ENCODE measurements at places on chromosomes 16 and 17. TPM values are rescaled to one million over a fixed set of nuclear protein-coding genes. Genes with fewer than 3 reads are reported as not detected.

Gene HOXB3
- total RNA-seq, result 7.9 TPM

Gene SMTNL2
- total RNA-seq, result not detected

DNA sequence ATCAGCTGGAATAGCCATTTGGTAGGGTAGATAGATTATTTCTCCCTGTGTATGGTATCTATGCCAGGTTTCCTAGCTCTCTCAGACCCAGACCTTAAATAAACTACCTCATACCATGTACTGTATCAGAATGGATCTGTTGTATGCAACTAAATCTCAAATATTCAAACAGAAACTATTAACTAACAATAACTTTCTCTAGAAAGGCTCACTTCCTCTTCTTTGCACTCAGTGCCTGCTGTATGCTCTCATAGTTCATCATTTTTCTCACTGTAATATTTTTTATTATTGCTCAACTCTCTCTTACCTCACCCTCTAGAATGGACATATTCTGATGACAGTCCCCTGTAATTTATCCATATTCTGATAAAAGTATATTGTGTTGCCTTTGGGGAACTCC is 182.4 kb downstream of the TOX3 start:
- DNase-seq, result no peak

Gene CD300LG
- not detected for total RNA-seq

DNA sequence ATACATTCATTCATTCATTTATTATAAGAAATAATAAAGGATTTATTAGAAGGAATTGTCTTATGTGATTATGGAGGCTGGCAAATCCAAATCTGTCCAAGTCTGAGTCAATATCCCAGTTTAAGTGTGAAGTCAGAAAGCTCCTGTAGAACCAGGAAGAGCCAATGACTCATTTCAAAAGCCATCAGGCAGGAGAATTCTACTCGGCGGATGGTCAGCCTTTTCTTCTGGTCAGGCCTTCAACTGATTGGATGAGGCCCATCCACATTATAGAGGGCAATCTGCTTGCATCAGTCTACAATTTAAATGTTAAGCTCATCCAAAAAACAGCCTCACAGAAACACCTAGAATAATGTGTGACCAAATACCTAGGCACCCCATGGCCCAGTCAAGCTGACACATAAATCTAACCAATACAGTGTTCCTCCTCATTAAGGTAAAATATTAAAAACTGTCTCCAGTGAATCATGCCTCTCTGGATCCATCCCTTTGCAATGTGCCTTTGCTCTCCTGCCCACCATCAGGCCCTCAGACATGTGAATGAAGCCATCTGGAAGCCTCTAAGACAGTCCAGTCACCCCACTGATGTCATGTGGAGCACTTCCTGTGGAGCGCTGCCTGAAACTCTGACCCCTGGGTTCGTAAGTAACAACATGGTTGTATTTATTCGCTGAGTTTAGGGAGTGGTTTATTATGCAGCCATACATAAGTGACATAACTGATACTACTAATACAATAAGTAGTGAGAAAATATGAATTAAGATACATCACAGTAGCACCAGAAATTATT is 69.2 kb upstream of the WSB1 start:
- peak; percentile 15 for DNase-seq

GRCh38 chr17:56141046-56141839 is 12.0 kb upstream of the ANKFN1 start:
- DNase-seq, result no peak

Gene ERN1
- 6.0 TPM for total RNA-seq

GRCh38 chr17:32566303-32566702 is 79.5 kb downstream of the CDK5R1 start:
- DNase-seq, result no peak

Gene GP1BA
- not detected for total RNA-seq

Gene WFIKKN2
- total RNA-seq, result not detected

GRCh38 chr17:6927290-6928126 is 68.3 kb upstream of the ALOX12 start:
- peak; percentile 53 for DNase-seq

- no peak for DNase-seq
Observed at GRCh38 chr16:87979352-87979751, 28.1 kb downstream of the BANP start.

GRCh38 chr17:13537871-13538643 is 63.7 kb downstream of the HS3ST3A1 start:
- no peak for DNase-seq

GRCh38 chr17:78163881-78164747 is 4.3 kb upstream of the SYNGR2 start:
- DNase-seq, result no peak

GRCh38 chr16:31860508-31860907 is 13.1 kb upstream of the ZNF267 start:
- no peak for DNase-seq

- DNase-seq, result no peak
Observed at GRCh38 chr16:29114574-29114973, 129.7 kb downstream of the LAT start.

DNA sequence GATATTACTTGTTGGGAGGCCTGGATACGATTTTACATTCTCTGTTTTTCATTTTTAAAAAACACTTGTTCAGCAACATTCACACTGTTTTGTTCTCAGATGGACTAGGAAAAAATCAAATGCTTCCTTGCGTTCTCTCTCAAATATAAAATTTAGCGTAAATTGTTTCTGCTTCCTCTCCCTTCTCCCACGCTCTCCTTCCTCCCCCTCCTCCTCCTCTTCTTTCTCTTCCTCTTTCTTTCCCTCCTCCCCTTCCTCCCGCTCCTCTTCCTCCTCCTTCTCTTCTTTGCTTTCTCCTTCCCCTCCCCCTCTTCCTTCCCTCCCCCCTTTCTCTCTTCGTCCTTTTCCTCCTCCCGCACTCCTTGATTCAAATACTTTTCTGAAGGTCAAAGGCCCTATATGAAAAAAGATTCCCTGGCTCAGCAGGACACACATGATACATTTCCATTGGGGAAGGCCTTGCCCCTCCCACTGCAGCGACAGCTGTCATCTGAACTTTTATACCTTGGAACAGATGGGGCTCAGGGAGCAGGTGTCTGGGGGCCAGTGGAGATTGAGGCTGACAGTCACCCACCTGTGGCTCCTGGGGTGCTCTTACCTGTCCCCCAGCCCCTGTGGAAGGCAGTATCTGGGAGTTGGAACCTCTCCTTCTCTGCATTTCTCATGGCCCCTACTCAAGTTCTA is 99.4 kb upstream of the SDK2 start:
- no peak for DNase-seq

GRCh38 chr17:66789093-66789492 is 45.8 kb upstream of the CACNG5 start:
- no peak for DNase-seq

GRCh38 chr16:73122604-73123391 is 74.9 kb upstream of the ZFHX3 start:
- peak; percentile 38 for DNase-seq

Gene PMFBP1
- total RNA-seq, result 0.68 TPM

Gene RPS15A
- 1,796 TPM for total RNA-seq

DNA sequence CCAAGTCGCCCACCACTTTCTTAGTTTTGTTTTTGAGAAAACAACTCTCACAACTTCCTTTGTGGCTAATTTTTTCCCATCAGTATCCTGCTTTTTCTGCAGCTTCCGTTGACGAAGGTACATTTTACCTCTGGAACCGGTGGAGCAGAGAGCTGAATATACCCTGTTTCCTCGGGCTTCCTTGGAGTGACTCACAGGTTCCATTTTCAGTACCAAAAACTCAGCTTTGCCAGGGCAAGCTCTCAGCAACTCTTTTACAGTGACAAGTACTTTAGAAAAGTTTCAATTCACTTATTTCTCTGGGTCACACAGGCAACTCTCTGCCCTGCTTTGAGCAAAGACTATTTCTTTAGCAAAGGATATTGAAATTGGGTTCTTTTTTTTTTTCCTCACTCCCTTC is 318.9 kb downstream of the SNX29 start:
- DNase-seq, result no peak

Gene KRT222
- total RNA-seq, result not detected

Gene TBX2
- 20.9 TPM for total RNA-seq

DNA sequence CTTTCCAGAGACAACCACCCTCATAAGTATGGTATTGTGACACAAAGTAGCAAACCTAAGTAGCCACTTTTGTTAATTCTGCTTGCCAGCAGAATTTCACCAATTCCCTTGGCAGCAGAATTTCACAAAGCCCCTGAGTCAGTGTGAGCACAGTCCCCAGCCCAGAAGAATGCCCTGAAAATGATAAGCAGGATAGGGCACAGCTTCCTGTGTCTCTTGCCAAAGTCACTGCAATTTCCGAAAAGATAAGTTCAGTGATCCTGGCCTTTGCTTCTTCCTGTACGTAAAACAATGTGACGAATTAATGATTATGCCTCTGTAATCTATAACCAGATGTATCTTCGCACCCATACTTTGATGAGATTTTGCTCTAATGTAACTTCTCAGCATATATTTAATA is 16.0 kb upstream of the WIPF2 start:
- DNase-seq, result no peak

- no peak for DNase-seq
Observed at GRCh38 chr16:81697616-81698309, 81.3 kb upstream of the PLCG2 start.

- no peak for DNase-seq
Observed at GRCh38 chr17:44867841-44868240, 20.2 kb downstream of the HIGD1B start.

- no peak for DNase-seq
Observed at GRCh38 chr17:1474402-1475189, 17.9 kb downstream of the MYO1C start.

- peak; percentile 74 for DNase-seq
Observed at GRCh38 chr17:66255112-66255511, 25.9 kb upstream of the APOH start.

Gene TBC1D26
- not detected for total RNA-seq

GRCh38 chr17:38716368-38717005 is 11.4 kb downstream of the MLLT6 start:
- no peak for DNase-seq

DNA sequence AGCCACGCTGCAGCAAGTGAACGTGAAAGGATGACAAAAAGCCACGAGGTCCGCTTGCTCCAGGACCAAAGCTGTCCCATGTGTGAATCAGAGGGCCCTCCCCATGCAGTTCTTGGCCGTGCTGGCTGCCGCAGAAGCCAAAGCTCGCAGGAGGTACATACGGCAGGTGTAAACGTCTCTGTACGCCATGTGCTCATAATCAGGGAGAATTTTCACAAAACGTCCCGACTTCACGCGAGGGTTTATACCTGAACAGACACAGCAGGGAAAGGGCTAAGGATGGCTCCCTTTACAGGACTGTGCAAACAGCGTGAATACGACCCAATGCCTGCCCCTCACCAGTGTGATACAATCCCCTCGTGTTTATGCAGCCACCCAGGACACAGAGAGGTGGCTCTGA is 25.3 kb downstream of the FBXO31 start:
- no peak for DNase-seq

- DNase-seq, result no peak
Observed at GRCh38 chr16:69893106-69893505, 58.0 kb upstream of the CLEC18A start.

Gene PRSS22
- total RNA-seq, result 0.72 TPM

Gene PPP1R27
- not detected for total RNA-seq

- no peak for DNase-seq
Observed at GRCh38 chr17:71113347-71113746, 944.0 kb downstream of the KCNJ2 start.

- DNase-seq, result no peak
Observed at GRCh38 chr16:26344240-26344776, 652.5 kb downstream of the HS3ST4 start.

DNA sequence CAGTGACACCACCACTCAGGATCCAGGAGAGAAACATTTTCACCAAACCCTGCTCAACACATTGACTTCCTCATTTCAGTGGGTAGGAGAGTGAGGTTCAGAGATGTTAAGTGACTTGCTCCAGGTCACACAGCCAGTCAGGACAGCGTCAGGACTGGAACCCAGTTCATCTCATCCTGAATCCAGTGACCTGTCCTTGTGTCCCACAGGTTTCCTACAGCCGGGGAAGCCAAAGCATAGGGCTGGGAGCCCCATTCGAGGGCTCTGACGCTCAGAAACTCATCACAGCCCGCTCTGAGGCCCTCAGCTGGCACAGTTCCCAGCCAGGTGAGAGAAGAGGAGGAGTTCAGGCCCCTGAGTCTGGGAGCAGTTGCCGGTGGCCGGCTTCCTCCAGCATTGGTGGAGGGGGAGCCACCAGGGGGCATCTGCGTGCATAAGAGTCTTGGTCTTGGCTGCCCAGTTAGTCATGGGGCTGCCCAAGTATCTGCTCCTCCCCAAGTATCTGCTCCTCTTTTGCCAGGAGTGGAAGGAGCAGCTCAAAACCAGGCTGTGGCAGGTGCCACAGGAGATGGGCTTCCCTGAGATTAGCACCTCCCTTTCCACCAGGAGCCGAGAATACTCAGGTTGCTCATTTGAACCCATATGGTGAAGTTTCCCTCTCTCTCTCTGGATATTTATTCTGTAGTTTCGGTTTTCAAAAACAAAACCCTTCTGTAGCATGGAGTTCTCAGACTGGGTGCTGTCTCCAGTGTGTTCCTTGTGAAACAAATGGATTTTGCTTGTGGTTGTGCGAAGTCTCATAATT is 56.0 kb downstream of the TNFRSF13B start:
- peak; percentile 53 for DNase-seq

Gene KCNJ18
- total RNA-seq, result not detected

DNA sequence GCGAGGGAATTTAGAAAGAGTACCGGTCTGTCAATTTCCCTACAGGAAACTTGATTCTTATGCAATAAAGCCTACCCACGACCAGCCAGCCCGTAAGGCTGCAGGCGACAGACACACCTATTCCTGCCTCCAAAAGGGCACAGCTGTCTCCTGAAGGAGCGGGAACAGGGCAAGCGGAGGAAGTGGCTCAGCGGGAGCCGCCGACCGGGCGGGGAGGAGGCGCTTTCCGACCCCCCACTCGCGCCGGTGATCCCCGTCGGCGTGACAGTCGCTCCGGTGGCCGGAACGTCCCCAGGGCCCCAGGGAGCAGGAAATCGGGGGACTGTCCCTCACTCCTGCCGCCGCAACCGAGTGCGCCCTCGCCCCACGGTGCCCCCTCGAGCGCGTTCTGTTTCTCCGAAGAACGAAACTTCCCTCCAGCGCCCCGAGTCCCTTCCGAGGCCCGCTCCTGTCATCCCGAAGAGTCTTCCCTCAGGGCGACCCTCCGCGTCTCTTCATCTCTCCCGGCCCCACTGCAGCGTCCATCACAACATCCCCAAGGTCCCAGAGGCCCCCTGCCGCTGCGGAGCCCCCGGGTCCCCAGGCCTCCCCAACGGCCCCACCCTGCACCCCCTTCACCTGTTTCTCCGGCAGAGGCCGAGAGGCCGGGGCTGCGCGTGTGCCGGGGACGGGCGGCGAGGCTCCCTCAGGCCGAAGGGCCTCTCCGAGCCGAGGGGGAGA is 421 bp downstream of the STAT3 start:
- peak; percentile 53 for DNase-seq

- DNase-seq, result no peak
Observed at GRCh38 chr17:58703137-58703915, 10.9 kb downstream of the RAD51C start.

Gene DRC7
- total RNA-seq, result not detected

GRCh38 chr16:81987706-81988105 is 23.6 kb downstream of the SDR42E1 start:
- no peak for DNase-seq

DNA sequence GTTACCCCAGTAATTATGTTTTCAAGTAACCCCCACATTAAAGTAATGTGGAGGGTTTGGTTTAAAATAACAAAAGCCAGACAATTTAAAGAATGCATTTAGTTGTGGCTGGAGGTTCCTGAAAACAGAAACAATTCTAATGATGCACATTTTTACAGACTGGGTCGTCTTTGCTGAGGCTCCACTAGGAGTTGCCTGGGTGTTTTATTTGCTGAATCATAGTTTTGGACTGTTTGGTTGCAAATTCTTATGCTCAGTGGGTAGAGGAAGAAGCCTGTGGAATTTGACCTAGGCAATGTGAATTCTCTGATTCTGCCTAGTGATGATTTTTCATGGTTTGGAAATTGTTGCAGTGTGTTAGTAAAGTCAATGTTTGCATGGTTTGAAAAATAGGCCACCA is 16.3 kb downstream of the SHISA9 start:
- DNase-seq, result peak; percentile 15

Gene OTOP2
- not detected for total RNA-seq
